Neural crest cell (in vitro differentiated cells): ENCODE measurements at places on chromosomes 6 and 20. TPM values are rescaled to one million over a fixed set of nuclear protein-coding genes. Genes with fewer than 3 reads are reported as not detected.

DNA sequence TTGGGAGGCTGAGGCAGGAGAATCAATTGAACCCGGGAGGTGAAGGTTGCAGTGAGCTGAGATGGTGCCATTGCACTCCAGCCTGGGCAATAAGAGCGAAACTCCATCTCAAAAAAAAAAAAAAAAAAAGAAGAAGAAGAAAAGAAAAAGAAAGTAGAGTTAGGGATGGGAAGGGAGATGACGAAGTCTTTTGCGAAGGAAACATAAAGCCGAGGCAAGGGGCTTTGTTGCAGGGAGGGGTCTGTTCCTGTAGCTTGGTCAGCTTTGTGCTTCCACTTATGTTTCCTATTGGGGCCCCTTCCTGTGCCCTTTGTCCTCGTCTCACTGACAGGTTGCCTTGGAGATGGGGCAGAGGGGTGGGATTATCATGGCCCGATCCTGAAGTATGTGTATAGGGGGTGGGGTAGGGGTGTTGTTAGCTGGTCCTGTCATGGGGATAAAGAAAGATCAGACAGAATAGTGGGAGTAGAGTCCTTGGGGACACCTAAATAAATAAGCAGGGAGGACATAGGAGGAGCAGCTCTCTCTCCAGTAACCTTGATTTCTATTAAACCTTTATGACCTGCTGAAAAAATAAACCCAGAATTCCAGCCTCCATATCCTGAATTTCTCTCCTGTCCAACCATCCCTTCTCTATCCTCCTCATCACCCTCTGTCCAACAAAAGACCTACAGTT is 1.1 kb upstream of the CLIC1 start:
- no peaks in the 10 kb centered on the region for H3K27me3 ChIP-seq
- peaks cover 9% of the 10 kb centered on the region for H3K36me3 ChIP-seq
- peaks cover 84% of the 10 kb centered on the region for H3K4me1 ChIP-seq
- peak overlapping the region; percentile 100 for H3K27ac ChIP-seq
- DNase-seq: no peak

DNA sequence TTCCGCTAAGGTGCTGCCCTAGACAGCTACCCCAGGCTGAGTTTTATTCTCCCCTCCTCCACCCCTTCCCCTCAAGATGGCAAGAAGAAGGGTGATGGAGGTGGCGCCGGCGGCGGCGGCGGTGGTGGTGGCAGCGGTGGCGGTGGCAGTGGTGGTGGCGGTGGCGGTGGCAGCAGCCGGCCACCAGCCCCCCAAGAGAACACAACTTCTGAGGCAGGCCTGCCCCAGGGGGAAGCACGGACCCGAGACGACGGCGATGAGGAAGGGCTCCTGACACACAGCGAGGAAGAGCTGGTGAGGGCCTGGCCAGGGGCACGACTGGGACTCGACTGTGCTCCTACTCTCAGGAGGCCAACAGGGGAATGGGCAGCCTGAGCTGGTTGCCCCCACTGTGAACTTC is 35.1 kb downstream of the EIF2S2 start:
- H3K27ac ChIP-seq: no peak overlapping the region
- no peak for DNase-seq
- H3K4me3 ChIP-seq: no peak overlapping the region
- H3K36me3 ChIP-seq: peaks cover 10% of the 10 kb centered on the region

The CAGE1 gene
- total RNA-seq: 0.16 and 0.20 TPM in 2 replicates

- H3K27ac ChIP-seq: no peak overlapping the region
- DNase-seq: no peak
- H3K4me1 ChIP-seq: peaks cover 10% of the 10 kb centered on the region
- peaks cover 20% of the 10 kb centered on the region for H3K27me3 ChIP-seq
- no peaks in the 10 kb centered on the region for H3K36me3 ChIP-seq
Observed at GRCh38 chr20:58056021-58056591, 172.3 kb downstream of the ANKRD60 start.

The SMIM28 gene
- not detected in 2 replicates for total RNA-seq

DNA sequence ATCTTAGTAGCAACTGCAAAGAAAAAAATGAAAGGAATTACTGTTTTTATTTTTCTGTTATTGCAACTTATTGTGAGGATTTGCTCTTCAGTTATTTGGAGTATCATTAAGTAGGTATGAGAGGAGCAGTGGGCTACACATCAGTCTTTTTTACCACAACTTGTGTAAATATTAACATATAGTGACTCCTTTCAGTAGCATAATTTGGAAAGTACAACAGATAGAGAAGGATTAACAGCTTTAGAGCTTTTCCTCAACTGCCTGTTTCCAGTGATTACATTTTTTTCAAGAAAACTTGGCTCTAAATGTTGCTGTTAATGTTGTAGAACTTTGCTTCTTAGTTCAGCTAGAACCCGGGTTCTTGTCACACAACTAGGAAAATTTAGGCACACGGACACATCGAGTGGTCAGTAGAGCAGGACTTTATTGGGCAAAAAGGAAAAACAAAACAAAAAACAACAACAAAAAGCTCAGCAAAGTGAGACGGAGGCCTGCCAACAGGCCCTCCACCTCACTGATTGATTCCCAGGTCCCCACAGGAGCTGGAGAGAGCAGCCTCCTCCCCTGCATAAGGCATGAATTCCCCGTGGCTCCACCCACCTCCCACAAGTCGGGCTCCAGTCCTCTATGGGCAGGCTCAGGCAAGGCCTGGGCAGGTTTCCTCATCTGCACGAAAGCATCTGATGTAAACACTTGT is 75.1 kb downstream of the ADGRG6 start:
- H3K4me1 ChIP-seq: peaks cover 47% of the 10 kb centered on the region
- H3K4me3 ChIP-seq: peak overlapping the region; percentile 24
- DNase-seq: no peak
- peak overlapping the region; percentile 83 for H3K27ac ChIP-seq
- no peaks in the 10 kb centered on the region for H3K27me3 ChIP-seq

DNA sequence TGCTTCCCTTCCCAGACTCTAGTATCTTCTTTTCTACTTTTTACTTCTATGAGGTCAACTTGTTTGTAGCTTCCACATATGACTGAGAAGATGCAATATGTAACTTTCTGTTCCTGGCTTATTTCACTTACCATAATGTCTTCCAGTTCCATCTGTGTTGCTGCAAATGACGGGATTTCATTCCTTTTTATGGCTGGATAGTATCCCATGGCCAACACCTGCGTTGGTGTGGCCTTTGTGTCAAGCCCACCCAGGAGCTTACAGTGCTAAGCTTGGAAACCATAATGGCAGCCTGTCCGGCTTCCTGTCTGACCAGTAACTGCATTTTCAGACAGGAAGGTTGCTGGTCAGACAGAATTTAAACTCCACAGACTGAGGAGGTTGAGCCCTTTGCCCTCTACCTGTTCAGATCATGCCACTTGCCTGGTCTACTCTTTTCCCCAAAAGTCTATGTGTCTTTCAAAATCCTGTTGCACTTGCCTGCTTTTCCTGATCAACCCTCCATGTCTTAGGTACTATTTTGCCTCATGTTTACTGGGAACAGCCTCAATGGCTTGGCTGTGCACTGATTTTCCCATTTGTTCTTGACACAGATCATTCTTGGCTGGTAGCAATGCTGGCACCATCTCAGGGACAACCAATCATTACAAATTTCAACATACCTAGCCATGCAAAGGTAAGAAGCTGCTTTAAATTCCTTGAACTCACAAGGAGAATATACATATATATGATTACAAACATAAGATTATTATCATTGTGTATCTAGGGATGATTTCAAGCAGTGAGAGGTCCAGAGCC is 114.3 kb upstream of the PLEKHG1 start:
- no peaks in the 10 kb centered on the region for H3K36me3 ChIP-seq
- no peak overlapping the region for H3K27ac ChIP-seq
- no peaks in the 10 kb centered on the region for H3K27me3 ChIP-seq
- no peak overlapping the region for H3K4me3 ChIP-seq

GRCh38 chr6:93784794-93785693 is 365.7 kb upstream of the EPHA7 start:
- H3K36me3 ChIP-seq: no peaks in the 10 kb centered on the region
- peak overlapping the region; percentile 90 for H3K27ac ChIP-seq
- no peaks in the 10 kb centered on the region for H3K27me3 ChIP-seq
- no peak overlapping the region for H3K4me3 ChIP-seq

DNA sequence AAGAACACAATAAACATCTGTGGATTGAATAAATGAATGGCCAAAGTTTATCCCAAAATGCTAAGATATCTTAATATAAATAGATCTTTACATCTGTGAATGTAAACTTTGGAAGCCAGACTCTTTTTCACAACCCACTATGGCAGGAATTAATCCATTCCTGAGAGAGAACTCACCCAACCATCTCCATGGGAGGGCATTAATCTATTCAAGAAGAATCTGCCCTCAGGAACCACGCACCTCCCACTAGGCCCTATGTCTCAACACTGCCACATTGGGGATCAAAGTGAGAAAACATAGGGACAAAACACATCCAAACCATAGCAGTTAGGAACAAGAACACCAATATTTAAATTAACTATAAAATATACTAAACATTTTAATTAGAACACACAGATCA is 3.4 kb downstream of the UBE3D start:
- H3K27ac ChIP-seq: no peak overlapping the region
- peaks cover 22% of the 10 kb centered on the region for H3K4me1 ChIP-seq
- DNase-seq: no peak

The FAM209B gene
- total RNA-seq: 0.55 TPM in 1 of 2 replicates, not detected in the other

- no peak overlapping the region for H3K4me3 ChIP-seq
- no peaks in the 10 kb centered on the region for H3K4me1 ChIP-seq
- H3K36me3 ChIP-seq: no peaks in the 10 kb centered on the region
Observed at GRCh38 chr6:157597461-157598312, 216.7 kb downstream of the ZDHHC14 start.

DNA sequence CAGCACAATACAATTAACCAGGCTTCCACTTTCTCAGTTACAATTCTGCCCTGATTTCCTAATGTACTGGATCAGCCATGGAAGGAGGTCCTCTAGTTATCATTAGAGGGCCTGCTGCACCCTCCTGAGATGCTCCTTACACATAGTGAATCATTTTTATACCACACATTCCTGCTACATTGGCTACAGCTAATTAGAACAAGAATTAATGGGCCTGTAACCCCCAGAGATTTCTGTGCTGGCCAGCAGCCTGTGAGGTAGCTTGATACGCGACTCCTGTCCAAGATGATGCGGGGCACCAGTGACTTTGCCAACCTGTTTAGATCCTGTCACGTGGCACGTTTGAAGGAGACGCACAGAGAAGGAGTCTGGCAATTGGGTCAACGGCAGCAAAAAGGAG is 422.8 kb downstream of the EPM2A start:
- no peak overlapping the region for H3K4me3 ChIP-seq
- no peaks in the 10 kb centered on the region for H3K36me3 ChIP-seq
- H3K27me3 ChIP-seq: no peaks in the 10 kb centered on the region

The TMEM217 gene
- 0.82 and 0.86 TPM in 2 replicates for total RNA-seq

DNA sequence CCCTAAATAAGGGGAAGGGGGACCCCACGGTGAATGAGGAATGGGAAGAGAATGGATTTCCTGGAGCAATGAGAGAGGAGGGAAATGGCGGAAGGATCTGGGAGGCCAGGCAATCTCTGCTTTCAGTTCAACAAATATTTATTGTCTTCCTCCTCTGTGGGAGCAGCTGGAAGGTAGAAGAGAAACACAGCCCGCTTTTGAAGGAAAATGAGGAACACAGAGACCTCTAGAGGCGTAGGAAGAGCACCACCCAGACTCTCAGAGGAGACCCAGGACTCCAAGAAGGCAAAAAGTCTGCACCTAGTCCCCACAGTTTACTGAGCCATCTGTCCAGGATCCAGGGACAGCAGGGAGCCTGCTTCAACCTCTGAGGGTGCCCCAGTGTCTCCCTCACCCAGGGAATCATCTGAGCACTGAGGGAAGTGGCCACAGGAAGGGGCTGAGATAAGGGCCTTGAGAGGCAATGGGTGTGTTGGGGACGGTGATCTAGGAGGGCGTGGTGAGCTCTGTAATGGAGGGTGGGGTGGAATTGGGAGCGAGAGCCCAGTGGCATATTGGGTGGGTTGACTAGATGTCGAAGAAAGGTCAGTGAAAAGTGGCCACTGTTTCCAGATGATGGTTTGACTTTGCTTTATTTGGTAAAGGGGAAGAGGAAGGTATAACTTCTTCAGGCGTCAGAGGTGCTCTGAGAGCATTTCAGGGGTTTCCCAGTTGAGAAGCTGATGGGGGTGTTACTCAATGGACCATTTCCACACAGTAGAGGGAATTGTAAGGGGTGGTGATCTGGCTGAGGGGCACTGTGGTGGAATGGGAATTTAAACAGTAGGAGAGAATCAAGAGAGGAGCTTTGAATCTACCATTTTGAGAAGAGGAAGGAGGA is 610 bp downstream of the PSORS1C1 start:
- H3K27me3 ChIP-seq: peaks cover 19% of the 10 kb centered on the region
- no peak overlapping the region for H3K4me3 ChIP-seq
- peak overlapping the region; percentile 72 for H3K27ac ChIP-seq
- DNase-seq: no peak
- H3K36me3 ChIP-seq: no peaks in the 10 kb centered on the region

The SMOC2 gene
- 0.14 and 0.23 TPM in 2 replicates for total RNA-seq

DNA sequence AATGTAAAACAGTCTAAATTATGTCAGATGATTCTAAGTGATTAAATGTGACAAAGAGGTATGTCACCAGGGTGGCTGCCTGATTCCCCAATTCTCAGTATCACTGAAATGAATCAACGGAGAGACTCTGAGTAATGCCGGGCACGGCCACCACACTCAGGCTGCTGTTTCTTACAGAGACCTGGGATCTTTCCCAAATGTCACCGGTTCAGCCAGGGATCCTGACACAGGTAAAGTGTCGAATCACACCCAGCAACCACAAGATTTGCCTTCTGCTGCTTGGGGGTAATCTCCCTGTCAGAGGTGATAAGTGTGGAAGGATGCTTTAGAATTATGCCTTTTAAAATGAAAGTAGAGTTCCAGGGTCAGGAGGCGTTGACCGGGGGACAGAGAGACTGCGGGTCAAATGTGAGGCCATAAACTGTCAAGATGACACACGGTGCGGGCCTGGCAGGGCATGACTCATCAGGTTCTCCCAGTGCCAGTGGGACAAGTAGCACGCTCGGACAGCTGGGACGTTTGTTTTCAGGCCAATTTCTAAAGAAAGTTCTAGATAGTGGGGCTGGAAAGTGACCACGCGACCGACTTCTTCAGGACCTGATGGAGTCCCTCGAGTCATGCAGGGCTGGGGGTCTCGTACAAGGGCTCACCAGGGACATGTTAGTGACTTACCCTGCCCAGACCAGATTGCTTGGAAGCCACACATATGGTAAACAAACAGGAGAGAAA is 48.9 kb downstream of the PRDM1 start:
- no peak overlapping the region for H3K27ac ChIP-seq
- H3K4me1 ChIP-seq: no peaks in the 10 kb centered on the region
- no peaks in the 10 kb centered on the region for H3K27me3 ChIP-seq
- H3K36me3 ChIP-seq: no peaks in the 10 kb centered on the region

DNA sequence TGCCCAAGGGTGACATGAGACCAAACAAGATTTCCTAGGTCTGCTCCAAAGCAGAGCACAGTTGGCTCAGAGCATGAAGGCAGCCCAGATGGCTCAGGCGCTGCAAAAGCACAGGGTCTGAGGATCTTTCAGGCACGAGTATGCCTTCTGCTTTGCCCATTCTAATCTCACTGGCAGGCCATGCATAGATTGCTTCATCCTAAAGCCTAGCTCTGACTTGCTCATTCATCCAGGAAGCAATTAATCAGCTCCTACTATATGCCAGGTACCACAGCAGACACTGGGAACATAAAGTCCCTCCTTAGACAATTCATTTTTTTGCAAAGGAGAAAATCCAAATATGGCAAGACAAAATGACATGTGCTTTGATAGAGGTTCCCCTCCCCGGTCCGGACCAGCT is 31.2 kb downstream of the GPLD1 start:
- DNase-seq: no peak
- H3K36me3 ChIP-seq: peaks cover 5% of the 10 kb centered on the region
- no peaks in the 10 kb centered on the region for H3K4me1 ChIP-seq
- H3K27ac ChIP-seq: no peak overlapping the region
- H3K27me3 ChIP-seq: no peaks in the 10 kb centered on the region
